ENCODE measurements at places on chromosomes 7 and 10.
A peak's percentile ranks its signal among the peaks of the same experiment; 100 is the strongest.

- peak; percentile 16 for DNase-seq
Observed at GRCh38 chr10:24132741-24133140, 76.2 kb upstream of the KIAA1217 start.

GRCh38 chr7:41459183-41459582 is 243.7 kb downstream of the INHBA start:
- DNase-seq: no peak

GRCh38 chr7:26583094-26583648 is 281.2 kb downstream of the SKAP2 start:
- no peak for DNase-seq

- no peak for DNase-seq
Observed at GRCh38 chr7:120645966-120646365, 212.0 kb downstream of the TSPAN12 start.

DNA sequence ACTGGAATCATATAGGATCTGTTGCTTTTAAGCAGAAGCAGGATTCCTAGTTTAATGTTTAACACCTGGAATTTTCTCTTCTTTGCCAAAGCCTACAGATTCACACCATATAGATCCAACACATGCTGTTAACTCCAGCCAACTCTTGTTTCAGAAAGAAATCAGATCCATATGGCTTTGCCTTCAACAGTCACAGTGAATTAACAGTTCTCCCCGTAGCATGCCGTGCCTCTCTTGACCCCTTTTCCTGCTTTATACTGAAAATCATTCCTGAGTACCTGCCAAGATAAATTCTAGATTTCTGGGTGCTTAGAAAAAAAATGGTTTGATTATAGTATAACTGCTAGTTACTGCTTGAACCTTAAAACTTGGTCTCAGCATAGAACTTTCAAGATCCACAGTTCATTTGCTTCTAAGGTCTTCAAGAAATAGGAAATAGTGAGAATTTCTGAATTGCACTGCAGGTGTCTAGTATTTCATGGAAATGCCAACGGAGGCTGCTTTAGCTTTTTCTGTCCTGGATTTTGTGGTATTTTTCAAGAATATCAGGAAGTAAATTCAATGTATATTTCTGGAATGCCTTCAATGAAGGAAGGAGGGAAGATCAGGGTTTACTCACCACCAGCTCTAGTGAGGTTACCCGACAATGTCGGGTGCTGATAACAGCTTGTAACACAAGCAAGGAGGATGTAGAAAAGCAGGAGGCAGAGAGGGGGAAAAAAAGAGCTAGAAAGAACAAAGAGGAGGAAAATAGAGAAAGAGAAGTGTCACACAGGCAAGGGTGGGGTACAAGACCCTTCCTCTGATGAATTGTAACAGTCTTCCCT is 6.6 kb downstream of the AASS start:
- DNase-seq: no peak

DNA sequence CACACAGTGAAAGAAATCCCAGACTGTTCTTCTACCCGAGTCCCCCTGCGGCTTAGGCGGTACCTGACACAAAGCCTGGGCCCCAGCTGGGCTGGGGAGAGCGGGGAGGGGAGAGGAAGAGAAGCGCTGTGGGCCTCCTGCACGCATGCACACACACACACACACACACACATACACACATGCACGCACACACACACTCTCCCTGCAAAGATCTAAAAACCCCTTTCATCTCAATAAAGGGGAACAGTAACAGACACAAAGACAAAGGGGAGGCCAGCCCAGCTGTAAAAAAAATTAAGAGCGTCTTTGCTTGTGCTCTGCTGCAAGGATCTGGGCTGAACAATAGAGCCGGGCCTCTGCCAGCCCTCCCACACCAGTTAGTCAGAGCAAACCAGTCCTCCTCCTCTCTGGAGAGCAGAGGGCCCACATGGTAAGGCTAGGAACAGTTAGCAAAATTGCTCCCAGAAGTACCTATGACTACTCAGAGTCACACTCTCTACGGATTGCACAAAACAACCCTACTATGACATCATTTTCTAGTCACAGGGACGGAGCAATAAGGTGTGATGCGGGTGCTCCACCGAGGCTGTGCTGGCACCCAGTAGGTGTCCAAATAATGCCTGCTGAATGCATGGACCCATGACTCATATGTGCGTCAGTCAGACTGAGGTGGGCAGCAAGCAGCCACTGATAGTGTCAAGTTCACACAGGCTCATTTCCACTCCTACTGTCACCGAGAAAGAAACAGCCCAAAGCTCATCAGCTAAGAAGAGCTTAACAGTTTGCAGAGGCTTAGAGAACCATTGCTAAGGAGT is 9.2 kb downstream of the ITPRIP start:
- peak; percentile 87 for DNase-seq

- no peak for DNase-seq
Observed at GRCh38 chr10:103257812-103258211, 12.1 kb downstream of the RPEL1 start.

All from RWPE1 (cell line).